Skin of body (tissue), 3 donors: ENCODE measurements at places on chromosomes 11 and 22. TPM values are rescaled to one million over a fixed set of nuclear protein-coding genes. Genes with fewer than 3 reads are reported as not detected.

Gene RAB30
- total RNA-seq = 22.4 TPM

Gene SHISAL1
- 0.99 TPM for total RNA-seq

Gene CALCA
- total RNA-seq = not detected

- no peak for DNase-seq
These were observed 3.3 kb downstream of the TMEM121B start for GRCh38 chr22:17117890-17118289.

DNA sequence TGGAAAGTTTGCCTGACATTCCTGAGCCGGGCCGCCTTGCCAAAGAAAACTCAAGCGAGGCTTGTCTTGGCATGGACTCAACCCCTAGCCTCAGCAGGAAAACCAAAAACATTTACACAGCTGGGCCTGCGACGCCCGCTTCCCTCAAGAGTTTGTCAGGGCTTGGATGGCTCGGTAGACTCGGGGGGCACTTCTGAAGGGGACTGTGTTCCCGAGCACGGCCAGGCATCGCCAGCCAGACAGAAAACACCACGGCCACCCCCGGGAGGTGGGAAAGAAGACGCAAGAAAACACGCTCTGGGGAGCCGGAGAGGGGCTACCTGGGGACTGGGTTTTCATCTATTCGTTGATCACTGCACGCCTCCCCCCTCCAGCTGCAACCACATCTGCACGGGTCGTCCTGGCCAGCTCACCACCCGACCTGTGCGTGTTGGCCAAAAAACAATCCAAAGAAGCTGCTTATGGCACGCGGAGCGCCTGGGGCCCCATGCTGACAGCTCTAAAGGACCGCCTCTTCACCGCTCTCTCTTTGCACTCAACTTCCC, 380.7 kb downstream of the MN1 start:
- DNase-seq = peak; percentile 89

DNA sequence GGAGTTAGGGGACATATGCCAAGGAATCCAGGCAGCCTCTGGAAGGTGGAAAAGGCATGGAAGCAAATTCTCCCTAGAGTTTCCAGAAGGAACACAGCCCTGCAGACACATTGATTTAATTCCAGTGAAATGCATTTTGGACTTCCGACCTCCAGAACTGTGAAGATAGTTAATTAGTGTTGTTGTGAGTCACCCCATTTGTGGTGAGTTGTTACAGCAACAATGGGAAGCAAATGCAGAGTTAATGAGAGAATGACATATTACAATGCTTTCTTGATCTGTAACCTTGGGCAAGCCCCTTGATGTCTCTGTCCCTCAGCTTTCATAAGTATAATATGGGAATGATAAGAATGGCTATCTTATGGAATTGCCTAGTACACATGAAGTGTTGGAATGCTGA, 178.7 kb downstream of the KIRREL3 start:
- DNase-seq = no peak

DNA sequence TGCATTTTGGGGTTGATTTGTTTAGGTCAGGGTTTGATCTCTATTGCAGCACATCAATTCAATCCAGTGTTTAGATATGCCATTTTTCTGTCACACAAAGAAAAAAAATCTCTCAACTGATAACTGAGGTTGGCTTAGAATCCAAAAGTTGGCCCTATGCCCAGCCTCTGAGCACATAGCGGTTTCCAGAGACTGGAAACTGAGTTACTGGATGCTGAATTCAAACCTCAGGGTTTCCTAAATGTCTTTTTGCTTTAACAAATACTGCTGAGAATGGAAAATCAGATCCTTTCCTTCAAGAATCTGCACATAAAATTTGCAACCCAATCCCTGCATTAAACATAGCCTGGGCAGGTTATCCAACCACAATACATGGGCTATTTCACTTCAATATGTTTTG, 4.0 kb downstream of the P4HA3 start:
- DNase-seq = no peak

GRCh38 chr11:67076202-67076601, 19.6 kb downstream of the RHOD start:
- no peak for DNase-seq

DNA sequence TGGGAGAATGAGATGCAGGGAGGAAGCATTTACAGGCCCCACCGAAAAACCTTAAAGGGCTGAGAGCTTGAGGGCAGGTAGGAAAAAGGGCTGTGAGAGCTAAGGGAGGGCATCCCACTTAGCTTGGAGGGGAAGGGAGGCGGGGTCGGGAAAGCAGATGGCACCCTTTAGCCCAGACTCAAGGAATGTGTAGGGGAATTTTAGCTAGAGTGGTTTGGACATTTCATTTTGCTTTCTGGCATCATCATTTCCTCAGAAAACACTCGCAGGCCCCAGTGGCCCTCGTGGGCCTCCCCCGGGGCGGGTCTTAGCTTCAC, 846 bp upstream of the STIM1 start:
- no peak for DNase-seq

GRCh38 chr11:118980191-118980881, 8.8 kb downstream of the FOXR1 start:
- no peak for DNase-seq

- no peak for DNase-seq
These were observed 27.3 kb upstream of the ELF5 start for GRCh38 chr11:34540870-34541269.

GRCh38 chr11:76314741-76315090, 66.2 kb downstream of the THAP12 start:
- no peak for DNase-seq

- no peak for DNase-seq
These were observed 5.8 kb upstream of the LGALS1 start for GRCh38 chr22:37669586-37669985.

GRCh38 chr11:70201882-70202861, 924 bp upstream of the FADD start:
- DNase-seq = no peak

GRCh38 chr11:66856496-66857233, at the start of gene LRFN4:
TSS of gene LRFN4 (plus strand) at chr11:66857064. CDS start at chr11:66857745, 681 bp downstream.
- no peak for DNase-seq

DNA sequence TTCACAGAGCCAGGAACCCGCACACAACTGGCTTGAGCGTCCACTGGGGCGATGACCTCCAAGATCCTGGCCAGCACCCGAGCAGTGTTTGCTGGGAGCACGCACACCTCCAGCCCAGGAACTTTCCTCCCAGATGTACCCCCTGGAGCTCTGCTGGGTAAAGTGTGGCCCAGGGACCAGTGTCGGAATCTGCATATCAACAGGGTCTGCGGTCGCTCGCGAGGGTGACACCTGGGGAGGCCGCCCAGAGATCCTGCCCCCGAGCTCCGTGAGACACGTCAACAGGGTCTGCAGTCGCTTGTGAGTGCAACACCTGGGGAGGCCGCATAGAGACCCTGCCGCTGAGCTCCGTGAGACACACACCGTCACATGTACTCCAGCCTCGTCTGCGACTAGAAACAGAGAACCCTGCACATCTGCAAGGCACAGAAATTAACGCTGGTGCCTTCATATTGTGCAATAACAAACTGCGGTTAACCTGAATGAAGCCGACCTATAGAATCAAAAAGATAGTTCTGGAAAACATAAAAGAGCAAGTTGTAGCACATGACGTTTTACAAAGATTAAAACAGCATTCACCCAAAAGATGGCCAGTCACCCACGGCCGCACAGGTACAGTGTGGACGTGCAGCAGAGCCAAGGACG, 172.4 kb downstream of the BRD1 start:
- DNase-seq = no peak

DNA sequence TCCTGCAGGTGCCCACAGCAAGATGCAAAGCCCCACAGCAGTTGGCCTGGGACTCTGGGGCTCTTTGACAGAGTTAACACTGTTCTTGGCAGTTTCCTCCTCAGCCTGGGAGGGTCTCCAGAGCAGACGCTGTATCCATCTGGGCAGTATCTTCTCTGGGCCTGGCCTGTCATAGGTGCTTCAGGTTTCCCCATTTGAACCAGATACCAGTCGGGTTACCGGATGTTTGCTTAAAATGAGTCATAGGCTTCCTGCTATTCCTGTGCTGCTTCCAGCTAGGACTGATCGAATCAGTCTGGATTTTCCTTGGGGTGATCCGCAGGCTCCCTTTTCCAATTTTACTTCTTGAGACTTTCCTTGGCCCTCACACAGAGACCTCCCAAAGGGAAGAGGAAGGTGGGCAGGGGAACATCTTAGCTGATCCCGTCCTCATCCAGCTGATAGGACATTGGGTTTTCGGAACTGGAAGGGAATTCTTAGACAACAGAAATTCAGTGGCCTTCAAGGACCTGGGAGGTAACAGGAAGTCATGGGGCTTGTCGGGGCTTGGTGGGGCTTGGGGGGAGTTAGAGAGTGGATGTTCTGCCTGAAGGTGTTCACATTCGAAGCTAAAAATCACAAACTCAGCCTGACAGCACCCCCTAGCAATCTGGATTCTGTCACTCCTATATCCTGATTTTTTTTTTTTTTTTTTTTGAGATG, 2.4 kb upstream of the RANGAP1 start:
- DNase-seq = no peak

DNA sequence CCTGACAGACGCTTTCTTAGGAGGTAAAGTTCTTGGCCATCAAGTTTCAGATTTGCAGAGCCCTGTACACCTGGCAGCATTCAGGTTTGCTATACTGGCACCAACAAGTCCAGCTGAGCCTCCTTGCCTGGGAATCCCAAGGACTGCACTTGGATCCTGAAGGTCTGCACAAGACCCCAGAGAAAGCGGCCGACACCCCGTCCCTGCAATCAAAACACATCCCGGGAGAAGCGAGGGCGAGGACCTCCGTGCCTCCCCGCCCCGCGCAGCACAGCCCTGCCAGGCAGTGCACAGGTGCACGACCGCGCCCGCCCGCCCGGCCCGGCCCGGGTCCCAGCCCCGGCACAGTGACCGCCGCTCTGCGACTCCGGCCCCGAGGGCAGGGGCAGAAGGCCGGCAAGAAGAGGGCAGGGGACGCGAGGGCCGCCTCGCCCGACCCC, 559 bp downstream of the MRTFA start:
- no peak for DNase-seq

GRCh38 chr11:35204614-35205013, 65.6 kb downstream of the CD44 start:
- DNase-seq = no peak

DNA sequence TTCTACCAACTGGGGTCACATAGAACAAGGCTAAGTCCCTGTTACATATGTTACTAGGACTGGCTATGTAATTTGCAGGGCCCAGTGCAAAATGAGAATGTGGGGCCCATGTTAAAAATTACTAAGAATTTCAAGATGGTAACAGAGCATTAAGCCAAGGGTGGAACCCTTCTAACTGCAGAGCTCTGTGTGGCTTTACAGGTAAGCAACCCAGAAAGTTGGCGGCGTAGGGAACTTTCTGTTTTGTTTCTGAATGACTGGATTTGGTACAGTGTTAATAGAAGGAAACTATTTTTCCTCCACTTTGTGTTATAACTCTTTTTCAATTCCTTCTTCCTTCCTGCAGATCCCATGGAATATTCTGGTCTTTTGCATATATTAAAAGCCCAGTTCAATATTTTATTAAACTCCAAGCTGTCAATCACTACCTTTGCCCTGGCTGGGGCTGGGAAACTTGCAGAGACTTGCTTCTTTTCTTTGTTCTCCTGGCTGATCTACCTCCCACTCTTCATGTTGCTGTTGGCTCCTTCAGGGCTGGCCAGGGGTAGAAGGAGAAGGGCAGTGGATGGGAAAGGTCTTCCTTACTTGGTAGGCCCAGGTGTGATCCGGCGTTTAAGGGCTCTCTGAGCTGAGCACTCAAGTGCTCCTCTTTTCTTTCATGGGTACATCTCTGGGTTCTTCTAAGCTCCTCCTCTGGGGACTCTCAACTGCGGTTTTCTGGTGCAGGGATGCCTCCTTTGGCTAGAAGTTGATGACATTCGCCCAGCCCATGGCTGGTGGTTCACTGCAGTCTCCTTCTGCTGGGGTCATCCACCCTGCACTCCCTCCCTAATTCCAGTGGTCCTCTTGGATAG, 67.7 kb downstream of the SNX19 start:
- DNase-seq = no peak

GRCh38 chr11:117479372-117479771, 151.7 kb downstream of the CEP164 start:
- no peak for DNase-seq

- no peak for DNase-seq
These were observed 124.1 kb upstream of the MPPED2 start for GRCh38 chr11:30710221-30710620.

- DNase-seq = no peak
These were observed 9.2 kb upstream of the SMIM35 start for GRCh38 chr11:118095967-118096367.

DNA sequence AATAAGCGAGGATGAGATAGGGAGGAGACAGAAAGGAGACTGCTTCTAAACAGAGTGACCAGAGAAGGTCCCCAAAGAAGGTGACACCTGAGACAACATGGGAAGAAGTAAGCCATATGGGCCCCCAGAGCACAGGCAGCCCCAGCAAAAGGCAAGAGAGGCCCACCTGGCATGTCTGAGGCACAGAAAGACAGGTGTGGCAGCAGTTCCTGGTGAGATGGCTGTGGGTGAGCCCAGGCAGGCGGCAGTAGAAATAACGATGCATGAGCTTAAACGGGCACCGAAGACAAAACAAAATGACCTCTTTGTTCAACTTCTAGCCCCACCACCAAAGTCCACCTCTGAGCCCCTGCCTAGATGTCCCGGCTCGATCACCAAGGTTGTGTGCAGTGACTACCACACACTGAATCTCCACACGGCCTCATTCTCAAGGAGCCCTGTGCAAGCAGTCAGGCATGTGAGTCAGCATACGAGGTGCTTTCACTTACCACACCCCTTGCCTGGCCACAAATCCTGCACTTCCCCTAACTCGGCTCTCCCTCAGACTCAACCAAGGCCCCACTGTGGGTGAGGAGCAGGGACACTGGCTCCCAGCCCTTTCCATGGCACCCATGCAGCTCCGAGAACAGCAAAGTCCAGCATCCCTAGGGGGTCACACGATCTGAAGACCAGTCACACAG, 77.6 kb downstream of the PACSIN2 start:
- DNase-seq = no peak

- no peak for DNase-seq
These were observed 156.7 kb downstream of the CNTN5 start for GRCh38 chr11:99177446-99177845.
